GM12891 (cell line): ENCODE measurements at places on chromosomes 6 and 20.

GRCh38 chr6:143165315-143165855 lies 104.7 kb downstream of the AIG1 start:
- DNase-seq: no peak

DNA sequence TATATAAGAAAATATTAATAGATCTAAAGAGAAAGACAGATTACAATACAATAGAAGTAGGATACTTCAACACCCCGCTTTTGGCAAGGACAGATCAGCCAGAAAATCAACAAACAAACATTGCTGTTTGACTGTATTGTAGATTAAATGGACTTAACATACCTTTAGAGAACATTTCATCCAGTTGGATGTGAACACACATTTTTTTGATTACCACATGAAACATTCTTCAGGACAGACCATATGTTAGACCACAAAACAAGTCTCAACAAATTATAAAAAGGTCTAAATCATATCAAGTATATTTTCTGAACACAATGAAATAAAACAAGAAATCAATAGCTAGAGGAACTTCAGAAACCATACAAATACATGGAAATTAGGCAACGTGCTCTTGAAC lies 148.2 kb downstream of the TRMT11 start:
- no peak for DNase-seq

GRCh38 chr6:114404339-114404955 lies 61.6 kb upstream of the HS3ST5 start:
- DNase-seq: no peak

DNA sequence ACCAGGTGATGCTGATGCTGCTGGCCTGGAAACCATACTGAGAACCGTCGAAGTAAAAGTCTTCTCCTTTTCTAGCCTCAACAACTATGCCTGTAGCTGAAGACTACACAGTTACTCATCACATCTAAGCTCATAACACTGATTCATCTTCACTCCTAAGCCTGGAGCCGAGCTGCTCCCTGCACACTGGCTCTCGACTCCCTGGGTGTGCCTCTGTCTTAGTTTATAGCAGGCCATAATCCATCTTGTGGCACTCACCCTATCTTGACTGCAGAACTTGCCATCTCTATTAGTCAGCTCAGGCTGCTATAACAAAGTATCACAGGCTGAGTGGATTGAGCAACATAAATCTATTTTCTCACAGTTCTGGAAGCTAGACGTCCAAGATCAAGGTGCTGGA lies 191.0 kb downstream of the UNC5CL start:
- no peak for DNase-seq

DNA sequence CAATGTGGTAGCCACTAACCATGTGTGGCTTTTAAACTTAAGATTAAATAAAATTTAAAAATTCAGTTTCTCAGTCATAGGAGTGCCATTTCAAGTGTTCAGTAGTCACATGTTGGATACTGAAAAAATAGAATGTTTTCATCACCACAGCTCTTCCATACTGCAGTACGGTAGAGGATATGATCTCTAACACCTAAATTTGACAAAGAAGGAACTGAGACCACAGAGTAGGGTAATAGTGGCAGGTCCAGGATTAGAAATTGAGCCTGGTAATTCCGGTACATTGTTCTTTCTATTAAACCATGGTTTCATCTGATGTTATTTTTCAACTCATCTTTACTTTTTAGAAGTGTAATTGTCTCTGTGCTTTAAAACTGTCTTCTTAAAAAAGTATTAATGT lies 104.0 kb downstream of the CD2AP start:
- peak; percentile 6 for DNase-seq

- no peak for DNase-seq
These were observed 38.2 kb upstream of the PMEPA1 start for GRCh38 chr20:57747861-57748481.

GRCh38 chr6:34979218-34979617 lies 90.2 kb downstream of the ANKS1A start:
- no peak for DNase-seq

DNA sequence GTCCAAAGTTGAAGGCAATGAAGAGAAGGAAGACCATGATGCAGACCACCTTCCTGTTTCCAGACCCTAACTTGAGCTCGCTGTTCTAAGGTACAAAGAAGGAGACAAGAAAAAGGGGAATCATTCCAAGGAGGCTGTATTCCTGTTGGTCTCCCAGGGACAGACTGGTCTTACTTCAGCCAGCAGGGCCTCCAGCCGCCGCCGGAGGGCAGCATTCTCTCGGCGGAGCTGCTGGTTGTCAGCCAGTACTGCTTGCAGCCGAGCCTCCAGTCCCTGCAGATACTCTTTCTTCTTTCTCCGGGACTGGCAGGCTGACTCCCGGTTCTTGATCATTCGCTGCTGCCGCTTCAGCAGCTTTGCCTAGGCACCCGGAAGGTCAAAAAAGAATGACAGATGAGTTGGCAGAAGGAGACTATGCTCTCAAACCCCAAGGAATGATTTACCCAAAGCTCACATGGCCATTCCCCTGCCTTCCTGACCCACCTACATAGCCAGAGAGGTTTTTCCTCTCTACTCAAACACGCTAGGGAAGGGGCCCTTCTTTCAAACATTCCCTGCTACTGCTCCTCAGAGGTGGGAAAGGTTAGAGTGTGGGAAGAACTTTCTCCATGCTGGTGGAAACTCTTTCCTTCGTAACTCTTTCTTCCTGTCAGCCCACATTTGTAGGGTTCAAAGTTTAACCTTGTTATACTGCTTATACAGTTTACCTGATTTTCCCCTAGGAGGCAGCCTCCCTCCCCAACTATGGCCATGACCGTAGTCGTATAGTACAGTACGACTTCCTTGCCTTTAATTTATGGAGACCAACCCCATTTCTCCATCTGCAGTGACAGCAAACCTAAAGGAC lies 9.0 kb downstream of the ATF6B start:
- peak; percentile 74 for DNase-seq
